Activated T-helper 1 cell treated with anti-CD3 and anti-CD28 coated beads, Interleukin-12 subunit alpha, Interleukin-12 subunit beta, Interleukin-2, Interleukin-4 antibody, amounts not matched to agents 30 ng/mL and 10 ng/mL and 1 ng/mL, durations not matched to agents 14 hours and 24 hours and 36 hours (primary cell): ENCODE measurements at places on chromosomes 12 and 14. TPM values are rescaled to one million over a fixed set of nuclear protein-coding genes. Genes with fewer than 3 reads are reported as not detected.

The ZNF641 gene
- total RNA-seq: 7.0 and 7.1 TPM in 2 replicates

- H3K36me3 ChIP-seq: peaks cover 32% of the 10 kb centered on the region
- peaks cover 6% of the 10 kb centered on the region for H3K27me3 ChIP-seq
- H3K4me1 ChIP-seq: peaks cover 28% of the 10 kb centered on the region
- H3K4me3 ChIP-seq: peak overlapping the region; percentile 93
- H3K27ac ChIP-seq: peak overlapping the region; percentile 95
Measured at GRCh38 chr12:94458877-94459727, 565 bp downstream of the CEP83 start.

- peak overlapping the region; percentile 23 for H3K4me3 ChIP-seq
- H3K4me1 ChIP-seq: peaks cover 61% of the 10 kb centered on the region
- no peaks in the 10 kb centered on the region for H3K27me3 ChIP-seq
- peaks cover 49% of the 10 kb centered on the region for H3K36me3 ChIP-seq
- DNase-seq: no peak
Measured at GRCh38 chr14:65095633-65096205, 6.6 kb downstream of the MAX start.

DNA sequence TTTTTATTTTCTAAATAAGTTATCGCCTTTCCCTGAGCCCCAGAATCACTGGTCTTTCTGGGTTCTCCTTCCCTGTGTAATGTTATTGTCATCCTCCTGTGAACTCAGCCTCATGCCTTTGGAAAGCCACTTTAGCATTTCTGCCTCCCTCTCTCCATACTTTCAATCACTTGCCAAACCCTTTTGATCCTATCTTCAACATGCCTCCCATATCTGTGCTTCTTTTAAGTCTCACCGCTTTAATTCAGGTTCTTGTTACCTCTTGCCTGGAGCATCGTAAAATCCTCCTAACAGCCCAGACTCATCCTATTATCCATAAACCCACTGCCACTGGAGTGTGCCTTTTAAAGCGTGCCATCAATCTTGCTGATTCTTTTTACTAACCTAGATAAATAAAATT is 321.8 kb downstream of the BMP4 start:
- H3K27me3 ChIP-seq: no peaks in the 10 kb centered on the region
- no peak overlapping the region for H3K4me3 ChIP-seq
- no peaks in the 10 kb centered on the region for H3K36me3 ChIP-seq
- no peaks in the 10 kb centered on the region for H3K4me1 ChIP-seq
- H3K27ac ChIP-seq: no peak overlapping the region

- H3K27ac ChIP-seq: no peak overlapping the region
- no peak overlapping the region for H3K4me3 ChIP-seq
- H3K27me3 ChIP-seq: no peaks in the 10 kb centered on the region
- DNase-seq: no peak
Measured at GRCh38 chr14:70776197-70776596, 33.1 kb downstream of the MAP3K9 start.
